HT-29 (cell line): ENCODE measurements at places on chromosomes 2 and 18. TPM values are rescaled to one million over a fixed set of nuclear protein-coding genes. Genes with fewer than 3 reads are reported as not detected.
A peak's percentile ranks its signal among the peaks of the same experiment; 100 is the strongest.

DNA sequence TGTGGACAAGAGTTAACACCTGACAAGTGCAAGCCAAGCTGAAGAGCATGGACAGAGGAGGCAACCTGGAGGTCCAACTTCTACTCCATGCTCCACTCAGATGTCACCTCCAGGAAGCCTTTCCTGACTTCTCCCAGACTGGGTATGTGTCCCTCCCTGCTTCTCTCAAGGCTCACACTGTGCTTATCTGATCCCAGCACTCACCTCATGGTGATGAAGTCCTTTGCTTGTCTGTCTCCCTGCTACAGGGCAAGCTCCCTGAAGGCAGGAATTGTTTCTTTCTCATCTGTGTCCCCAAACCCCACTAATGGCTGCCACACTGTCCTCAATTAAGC is 2.7 kb upstream of the SLC30A3 start:
- no peak for DNase-seq

GRCh38 chr2:144521686-144522085 is 1.8 kb upstream of the ZEB2 start:
- DNase-seq, result no peak

GRCh38 chr2:30068067-30068466 is 78.7 kb upstream of the YPEL5 start:
- no peak for DNase-seq

- peak; percentile 33 for DNase-seq
These were observed 195.7 kb upstream of the VWC2L start for GRCh38 chr2:214215107-214215506.

GRCh38 chr18:53909668-53910067 is 314.8 kb downstream of the MBD2 start:
- peak; percentile 4 for DNase-seq

DNA sequence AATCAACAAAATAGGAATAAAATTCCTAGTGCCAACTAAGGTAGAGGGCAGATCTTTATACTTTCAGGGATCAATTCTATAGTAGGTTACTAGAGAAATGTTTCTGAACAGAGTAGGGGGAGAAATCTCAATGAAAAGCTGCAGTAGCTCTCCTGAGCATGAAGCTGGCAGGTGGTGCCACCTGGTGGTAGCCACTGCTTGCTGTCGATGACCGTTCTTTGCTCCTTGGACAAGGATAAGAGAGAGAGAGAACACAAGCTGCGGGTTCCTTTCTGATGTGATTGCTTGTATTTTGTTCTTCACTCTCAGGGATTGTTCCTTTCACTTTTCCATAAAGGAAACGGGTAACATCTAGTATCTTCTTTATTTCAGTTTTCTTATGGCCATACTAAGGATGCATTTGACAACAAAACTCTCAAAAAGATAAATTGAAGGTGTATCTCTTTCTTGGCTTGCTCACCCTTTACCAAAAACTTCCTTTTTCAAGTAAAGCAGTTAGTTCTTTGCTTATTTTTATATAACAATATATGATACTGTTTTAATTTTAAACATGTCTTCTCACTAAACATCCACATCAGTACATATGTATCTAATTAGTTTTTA is 18.6 kb upstream of the MRPL19 start:
- DNase-seq, result peak; percentile 84

Gene ALPI
- not detected in 2 replicates for total RNA-seq

GRCh38 chr2:210964141-210964764 is 407.9 kb downstream of the CPS1 start:
- no peak for DNase-seq

Gene BCS1L
- 54.2 and 60.4 TPM in 2 replicates for total RNA-seq

GRCh38 chr2:55999790-56000189 is 76.2 kb upstream of the EFEMP1 start:
- no peak for DNase-seq

DNA sequence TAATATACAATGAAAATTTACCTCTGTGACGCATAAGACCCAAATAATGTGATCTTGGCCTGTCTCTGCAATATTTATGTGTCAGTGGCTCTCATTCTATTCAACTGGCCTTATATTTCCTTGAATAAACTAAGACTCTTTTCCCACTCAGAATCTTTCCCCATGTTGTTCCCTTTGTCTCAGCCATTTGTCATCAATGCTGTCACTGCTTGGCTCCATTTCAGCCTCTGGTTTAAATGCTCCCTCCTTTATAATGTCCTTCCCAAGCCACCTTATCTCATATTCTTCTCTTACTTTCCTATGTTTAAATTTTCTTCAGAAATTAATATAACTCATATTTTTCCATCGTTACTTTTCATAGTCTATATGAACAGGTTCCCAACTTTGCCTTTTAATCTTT is 158.3 kb upstream of the DTNA start:
- DNase-seq, result no peak

DNA sequence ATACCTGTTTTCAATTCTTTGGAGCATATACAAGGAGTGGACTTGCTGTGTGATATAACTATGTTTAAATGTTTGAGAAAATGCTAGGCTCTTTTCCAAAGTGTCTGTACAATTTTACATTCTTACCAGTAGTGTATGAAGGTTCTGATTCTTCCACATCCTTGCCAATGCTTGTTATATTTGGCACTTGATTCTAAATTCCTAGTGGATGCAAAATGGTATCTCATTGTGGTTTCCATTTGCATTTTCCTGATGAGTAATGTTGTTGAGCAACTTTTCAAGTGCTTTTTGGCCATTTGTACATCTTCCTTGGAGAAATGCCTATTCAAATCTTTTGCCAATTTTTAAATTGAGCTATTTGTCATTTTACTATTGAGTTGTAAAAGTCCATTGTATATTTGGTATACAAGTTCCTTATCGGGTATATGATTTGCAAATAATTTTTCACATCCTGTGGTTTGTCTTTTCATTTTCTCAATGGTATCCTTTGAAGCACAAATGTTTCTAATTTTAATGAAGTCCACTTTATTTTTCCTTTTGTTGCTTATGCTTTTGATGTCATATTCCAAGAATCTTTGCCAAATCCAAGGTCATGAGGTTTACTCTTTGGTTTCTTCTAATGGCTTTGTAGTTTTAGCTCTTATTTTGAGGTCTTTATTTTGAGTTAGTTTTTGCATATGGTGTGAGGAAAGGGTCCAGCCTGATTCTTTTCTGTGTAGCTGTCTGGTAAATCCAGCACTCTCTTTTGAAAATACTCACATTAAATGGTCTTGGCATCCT is 33.2 kb upstream of the CWC22 start:
- no peak for DNase-seq

GRCh38 chr18:22542406-22542835 is 124.7 kb upstream of the CTAGE1 start:
- no peak for DNase-seq

DNA sequence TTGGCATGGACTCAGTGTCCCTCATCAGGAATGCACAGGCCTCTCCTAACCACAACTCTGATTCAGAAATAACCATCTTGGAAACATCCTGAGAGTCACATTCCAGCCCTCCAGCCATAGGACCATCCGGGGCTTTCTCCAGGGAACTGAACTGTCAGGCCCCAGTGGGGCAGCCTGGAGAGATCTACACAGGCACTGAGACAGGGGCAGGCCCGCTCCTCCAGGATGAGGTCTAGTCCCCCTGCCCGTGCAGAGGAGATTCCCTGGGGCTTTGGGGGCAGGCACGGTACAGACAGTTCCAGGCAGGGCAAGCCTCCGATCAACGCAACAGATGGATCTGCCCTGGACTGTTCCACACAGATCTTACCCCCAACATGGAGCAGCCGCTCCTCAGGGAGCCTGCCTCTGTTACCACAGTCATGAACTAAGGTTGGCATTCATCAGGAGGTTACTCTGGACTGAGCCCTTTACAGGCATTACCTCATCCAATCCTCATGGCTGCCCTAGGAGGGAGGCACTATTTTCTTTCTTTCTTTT is 12.0 kb downstream of the KCNK3 start:
- DNase-seq, result no peak

DNA sequence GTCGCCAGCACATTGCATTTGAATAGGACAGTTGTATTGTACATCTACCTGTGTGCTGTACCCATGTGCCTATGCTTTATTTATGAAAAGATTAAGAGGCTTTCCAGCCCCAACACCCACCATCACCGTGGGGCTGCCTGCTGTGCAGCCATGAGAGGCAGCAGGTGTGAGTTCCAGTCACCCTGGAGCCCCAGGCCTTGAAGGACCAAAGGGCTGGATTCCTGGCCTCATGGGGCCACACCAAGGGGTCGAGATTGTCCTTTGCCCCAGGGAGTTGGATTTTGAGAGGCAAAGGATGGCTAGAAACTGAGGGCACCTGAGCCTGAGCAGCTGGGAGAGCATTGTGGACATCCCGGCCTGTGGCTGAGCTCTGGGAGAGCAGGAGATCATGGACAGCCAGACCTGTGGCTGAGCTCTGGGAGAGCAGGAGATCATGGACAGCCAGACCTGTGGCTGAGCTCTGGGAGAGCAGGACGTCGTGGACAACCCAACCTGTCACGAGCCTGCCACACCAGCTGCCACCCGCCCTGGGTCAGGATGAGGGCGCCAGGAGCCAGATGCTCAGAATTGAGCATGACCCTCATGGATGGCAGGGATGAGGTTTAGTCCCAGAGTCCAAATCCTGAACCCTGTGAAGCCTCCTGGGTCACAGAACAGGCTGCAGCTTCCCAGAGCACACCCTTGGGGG is 182.5 kb upstream of the RAB6C start:
- DNase-seq, result no peak

- peak; percentile 48 for DNase-seq
These were observed 4.3 kb downstream of the IGFBP5 start for GRCh38 chr2:216690853-216691741.

DNA sequence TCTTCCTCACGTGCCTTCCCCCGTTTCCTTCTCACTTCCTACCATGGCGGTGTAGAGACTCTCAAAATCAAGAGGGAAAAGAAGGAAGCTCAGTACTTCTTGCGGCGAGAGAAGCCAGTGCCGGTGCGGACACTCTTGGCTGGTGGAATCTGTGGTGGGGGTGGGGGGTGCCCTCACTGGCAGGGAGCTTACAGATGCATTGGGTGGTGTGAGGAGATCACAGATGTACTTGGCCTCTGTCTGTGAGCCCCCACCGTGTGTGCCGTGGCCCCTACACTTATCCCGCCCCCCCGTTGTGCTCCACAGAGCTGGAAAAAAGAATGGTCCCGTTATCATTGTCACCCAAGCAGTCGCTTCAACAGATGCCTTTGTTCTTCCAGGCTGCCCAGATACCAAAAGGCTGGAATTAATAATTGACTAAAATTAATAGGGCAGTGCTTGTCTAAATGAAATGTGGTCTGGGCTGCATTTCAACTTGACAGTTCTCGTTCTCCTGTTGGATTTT is 79.8 kb downstream of the VAPA start:
- peak; percentile 49 for DNase-seq

Gene BCL2
- 0.05 and 0.36 TPM in 2 replicates for total RNA-seq

- no peak for DNase-seq
These were observed 12.0 kb upstream of the DES start for GRCh38 chr2:219405958-219406860.

DNA sequence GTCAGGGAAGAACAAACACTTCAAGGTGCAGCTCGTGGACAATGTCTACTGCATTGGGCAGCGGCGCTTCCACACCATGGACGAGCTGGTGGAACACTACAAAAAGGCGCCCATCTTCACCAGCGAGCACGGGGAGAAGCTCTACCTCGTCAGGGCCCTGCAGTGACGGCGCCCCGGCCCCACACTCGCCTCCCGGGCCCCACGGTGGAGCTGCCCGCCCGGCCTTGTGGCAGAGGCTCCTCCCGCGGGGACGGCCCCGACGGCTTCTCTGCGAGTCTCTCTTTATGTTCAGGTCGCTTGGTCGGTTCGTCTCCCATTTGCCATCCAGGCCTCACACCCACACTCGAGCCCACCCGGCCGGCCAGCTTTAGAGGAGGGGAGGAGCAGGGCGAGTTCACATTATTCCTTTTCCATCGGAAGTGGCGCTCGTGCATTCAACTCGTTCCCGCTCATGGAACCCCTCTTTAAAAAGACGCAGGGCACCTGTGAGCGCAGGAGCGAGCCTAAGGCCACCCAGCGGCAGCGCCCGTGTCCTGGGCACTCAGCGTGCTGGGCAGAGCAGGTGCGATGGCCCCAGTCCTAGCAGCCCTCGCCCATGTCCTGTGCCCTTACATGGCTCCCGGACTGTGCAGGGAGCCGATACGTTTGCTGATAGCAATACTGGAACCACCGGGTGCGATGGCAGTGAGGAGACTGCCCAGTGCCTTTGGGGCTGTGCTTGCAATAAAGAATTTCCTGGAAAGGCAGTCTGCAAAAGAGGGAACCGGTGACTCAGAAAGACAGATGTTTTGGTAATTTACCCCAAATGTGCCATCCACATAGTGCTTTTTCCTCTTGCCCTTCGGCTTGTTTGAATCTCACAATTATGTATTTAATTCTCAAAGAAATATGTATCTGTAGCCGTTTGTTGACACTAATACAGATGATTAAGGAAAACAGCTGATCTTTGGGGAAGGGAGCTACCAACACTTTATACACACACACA is 148.6 kb downstream of the NCK2 start:
- no peak for DNase-seq

Gene CD8A
- total RNA-seq, result not detected in 2 replicates

- no peak for DNase-seq
These were observed 430.1 kb downstream of the CCDC85A start for GRCh38 chr2:56613920-56614319.

DNA sequence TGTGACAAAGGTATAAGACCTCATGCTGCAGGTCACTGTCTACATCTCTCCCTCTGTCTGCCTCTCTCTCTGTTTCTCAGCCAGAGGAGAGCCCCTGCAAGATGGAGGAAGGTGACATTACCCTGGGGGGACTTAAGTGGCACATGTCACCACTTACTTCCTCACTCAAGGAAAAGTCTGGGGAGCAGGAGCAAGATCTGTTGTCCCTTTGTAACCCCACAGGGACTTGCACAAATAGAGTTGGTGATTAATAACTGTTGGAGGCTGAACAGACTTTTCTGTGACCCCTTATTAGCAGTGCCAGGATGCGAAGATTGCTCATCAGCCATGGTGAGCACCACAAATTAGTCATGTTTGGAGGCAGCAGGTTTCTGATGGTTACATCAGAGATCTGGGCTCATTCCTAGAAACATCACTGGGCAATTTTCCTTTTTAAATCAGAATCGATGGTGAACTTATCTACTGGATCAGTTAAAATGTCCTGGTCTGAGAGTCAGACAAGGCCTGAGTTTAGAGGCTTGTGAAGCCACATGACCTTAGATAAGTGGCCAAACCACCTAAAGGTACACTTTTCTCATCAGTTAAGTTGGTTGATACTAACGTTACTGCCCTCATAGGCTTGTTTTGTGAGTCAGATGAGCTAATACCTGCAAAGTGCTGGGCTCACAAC is 81.2 kb upstream of the LTBP1 start:
- DNase-seq, result no peak

- no peak for DNase-seq
These were observed 29.9 kb downstream of the SCN7A start for GRCh38 chr2:166464187-166464586.

GRCh38 chr2:45950606-45951005 is 299.1 kb downstream of the PRKCE start:
- DNase-seq, result no peak

Gene SOX11
- total RNA-seq, result not detected in 2 replicates

- no peak for DNase-seq
These were observed 64.4 kb downstream of the TSN start for GRCh38 chr2:121819846-121820245.

Gene ADNP2
- total RNA-seq, result 14.8 and 17.3 TPM in 2 replicates
